Type B pancreatic cell (in vitro differentiated cells): ENCODE measurements at places on chromosomes 6 and 20.

DNA sequence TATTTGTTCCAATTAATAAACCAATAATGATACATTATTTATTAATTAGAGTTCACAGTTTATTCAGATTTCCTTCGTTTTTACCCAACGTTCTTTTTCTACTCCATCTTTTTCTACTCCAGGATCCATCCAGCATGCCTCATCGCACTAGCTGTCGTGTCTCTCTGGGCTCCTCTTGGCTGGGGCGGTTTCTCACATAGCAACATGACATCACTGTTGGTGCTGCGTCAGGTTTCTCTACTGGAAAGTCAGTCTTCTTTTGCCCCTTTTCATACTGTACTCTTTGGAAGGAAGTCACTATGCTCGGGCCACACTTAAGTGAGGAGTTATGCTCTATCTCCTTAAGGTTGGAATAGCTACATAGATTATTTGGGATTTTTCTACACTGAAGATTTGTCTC, 13.7 kb upstream of the SOX12 start:
- no peak for DNase-seq

DNA sequence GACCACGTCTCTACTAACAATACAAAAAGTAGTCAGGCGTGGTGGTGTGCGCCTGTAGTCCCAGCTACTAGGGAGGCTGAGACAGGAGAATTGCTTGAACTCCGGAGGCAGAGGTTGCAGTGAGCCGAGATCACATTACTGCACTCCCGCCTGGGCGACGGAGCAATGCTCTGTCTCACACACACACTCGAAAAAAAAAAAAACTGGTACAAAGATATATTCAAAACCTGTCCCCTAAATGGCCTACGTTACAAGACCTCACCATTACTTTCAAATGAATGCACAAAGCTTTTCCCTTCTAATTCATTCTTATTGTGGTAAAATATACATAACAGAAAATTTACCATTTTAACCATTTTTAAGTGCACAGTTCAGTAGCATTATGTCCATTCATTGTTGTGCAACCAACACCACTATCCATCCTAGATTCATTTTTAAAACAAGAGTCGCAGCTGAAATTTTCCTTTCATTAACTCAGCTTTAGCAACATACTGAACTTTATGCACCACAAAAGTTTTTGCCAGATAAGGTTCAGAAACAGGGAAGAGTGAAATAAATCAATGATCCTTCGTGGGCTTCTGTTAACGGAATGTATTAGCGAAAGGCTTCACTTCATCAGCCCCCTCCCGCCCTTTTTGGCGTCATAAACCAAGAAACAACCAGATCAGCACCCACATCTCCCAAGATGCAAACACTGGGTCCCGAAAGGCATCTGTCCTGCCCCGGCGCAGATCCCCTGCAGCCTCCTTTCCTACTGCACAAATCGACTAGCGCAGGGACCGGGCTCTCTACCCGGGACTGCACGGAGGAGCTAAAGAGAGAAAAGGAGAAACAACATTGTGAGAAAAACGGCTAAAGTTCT, 825 bp upstream of the FAM135A start:
- DNase-seq = no peak

GRCh38 chr6:57224769-57225515, 2.8 kb upstream of the RAB23 start:
- DNase-seq = no peak

DNA sequence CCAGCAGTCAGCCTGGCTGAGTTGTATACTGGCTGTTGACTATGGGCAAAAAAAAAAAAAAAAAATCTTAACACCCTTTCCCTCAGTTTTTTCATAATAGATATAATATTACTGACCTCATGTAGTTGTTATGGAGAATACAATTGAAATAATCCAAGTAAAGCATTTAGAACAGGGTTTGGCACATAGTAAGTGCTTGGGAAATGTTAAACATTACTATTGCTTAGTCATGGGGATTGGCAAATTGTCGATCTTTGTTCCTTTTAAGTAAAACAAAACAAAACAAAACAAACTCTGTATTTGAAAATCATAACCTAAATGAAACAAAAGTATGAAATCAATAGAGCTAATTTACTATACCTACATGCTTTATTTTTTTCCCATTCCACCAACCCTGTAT, 458.4 kb downstream of the GRIK2 start:
- no peak for DNase-seq

- no peak for DNase-seq
These were observed 3.1 kb downstream of the TRMT6 start for GRCh38 chr20:5947276-5947675.

DNA sequence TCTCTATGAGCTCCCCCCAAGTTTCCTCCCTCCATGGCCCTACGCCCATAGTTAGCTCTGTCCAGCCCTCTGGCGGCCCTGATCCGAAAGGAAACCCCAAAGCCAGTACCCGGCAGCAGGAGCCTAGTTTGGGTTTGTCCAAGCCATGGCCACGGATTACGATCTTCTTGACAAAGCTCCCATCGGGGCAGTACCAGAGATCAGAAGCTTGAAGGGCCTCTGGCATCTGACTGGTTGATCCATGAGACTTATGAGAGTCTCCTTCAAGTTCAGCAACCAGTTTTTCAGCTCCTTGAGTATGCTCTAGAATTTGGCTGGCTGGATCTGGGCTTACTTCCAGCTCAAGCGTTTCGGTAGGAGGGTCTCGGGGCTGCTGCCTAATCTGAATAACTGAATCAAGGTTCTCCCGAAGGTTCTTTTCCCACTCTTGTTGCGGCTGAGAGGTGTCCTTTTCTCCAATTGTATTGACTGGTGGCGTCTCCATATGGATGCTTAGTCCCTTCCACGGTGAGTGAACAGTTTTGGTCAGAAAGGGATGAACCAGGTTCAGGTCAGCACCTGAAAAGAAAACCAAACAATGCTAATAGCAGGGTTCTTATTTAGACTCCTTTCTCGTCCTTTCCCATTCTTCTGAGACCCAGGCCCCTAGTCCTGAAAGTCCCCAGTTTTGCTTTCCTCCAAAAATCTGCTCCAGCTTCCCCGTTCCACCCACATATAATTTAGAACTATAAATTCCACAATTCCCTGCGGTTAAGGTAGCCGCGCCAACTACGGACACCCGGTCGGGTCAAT, 595 bp downstream of the FKBPL start:
- no peak for DNase-seq
